ENCODE measurements at places on chromosomes 1 and 21.

- DNase-seq, result no peak
These were observed 5.3 kb upstream of the CCDC27 start for GRCh38 chr1:3746830-3747521.

- no peak for DNase-seq
These were observed 96.0 kb upstream of the TNFSF4 start for GRCh38 chr1:173302890-173303829.

GRCh38 chr1:53807916-53808315, 30.2 kb downstream of the NDC1 start:
- peak; percentile 45 for DNase-seq

- DNase-seq, result peak; percentile 3
These were observed 43.4 kb downstream of the ZZZ3 start for GRCh38 chr1:77639056-77639455.

DNA sequence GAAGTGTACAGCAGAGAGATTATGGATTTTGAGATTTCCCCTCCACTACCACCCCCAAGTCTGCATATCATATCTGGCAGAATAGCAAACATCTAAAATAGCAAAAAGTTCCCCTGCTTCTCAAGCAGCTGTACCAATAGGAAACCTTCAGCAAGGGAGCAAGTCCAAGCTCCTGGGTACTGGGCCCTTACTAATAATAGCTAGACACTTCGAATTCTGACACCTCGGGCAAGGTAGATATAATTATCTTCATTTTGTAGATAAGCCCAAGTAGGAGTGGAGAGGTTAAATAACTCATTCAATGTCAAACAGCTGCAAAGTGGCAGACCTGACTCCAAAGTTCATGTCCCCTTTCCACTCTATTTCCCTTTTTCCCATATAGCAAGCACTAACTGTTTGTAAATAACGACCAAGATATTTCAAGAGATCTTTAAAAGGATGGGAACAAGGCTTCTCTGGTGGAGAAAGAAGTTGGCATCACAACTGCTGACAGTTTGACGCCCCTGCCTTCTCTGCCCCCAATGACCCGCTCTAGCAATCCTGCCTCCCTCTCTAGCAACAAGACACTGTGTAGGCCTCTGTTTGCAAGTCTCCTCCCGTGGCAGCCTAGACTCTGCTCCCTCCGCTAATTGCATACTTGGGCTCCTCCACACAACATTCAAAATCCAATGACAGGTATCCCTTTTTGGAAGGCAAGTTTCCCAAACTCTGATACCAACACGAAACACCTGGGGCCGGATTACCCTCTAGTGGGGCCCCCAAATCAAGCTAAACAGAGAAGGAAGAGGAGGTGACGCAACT, 18.7 kb upstream of the ADAR start:
- DNase-seq, result no peak

- DNase-seq, result no peak
These were observed 1.4 kb downstream of the PRAMEF18 start for GRCh38 chr1:13224480-13225060.

DNA sequence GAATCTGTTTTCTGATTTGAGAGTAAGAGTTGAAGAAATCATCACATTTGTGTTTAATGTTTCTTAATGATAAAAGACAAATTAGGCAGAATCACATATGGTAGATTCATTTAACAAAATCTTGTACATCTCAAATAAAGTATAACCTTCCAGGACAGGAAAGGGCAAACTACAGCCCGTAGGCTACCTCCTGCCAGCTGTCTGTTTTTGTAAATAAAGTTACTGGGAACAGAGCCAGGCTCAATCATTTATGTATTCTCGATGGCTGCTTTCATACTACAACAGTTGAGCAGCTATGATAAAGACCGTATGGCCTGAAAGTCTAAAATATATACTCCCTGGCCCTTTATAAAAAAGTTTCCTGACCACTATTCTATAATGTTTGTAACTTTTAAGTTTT, 204.1 kb downstream of the COL24A1 start:
- DNase-seq, result no peak

- no peak for DNase-seq
These were observed 8.8 kb downstream of the HMGB4 start for GRCh38 chr1:33872683-33873082.

DNA sequence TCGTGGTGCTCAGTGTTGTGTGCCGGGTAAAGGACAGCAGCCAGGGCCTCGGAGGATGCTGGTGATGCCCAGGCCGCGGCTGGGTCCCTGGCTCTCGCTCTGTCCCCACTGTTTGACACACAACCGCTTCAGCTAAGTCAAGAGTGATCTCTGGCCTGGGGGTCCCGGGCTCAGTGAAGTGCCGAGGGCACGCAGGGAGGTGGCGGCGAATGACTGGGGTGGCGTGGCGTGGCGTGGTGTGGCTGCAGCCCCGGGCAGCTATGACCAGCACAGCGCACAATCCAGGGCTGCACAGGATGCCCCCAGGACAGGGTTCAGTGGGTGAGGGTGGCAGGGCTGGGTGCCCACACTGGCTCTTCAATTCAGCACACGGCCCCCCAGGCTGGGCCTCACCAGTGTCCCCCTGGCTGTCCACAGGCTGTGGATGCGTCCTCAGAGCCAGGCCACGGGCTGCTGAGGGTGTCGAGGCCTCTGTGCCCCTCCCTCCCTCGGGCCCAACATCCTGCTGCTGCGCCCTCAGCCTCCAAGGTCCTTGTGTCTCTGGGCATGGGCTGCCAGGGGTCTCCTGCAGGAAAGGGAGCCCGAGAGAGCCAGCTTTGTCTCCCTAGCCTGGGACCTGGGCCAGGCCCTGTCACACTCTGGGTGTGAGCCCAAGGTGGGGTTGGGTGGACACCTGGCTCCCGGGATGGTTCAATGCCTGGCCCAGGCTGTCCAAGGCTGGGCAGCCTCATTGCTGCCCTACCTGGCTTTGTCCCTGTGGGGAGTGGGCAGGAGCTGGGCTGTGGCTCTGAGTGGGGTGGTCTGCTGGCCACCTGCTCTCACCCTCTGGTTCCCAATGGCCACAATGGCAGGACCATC, 12.0 kb upstream of the SKI start:
- DNase-seq, result no peak

GRCh38 chr1:66317248-66317515, 216.8 kb upstream of the SGIP1 start:
- DNase-seq, result no peak

GRCh38 chr1:162756523-162756922, 34.0 kb upstream of the HSD17B7 start:
- no peak for DNase-seq

GRCh38 chr1:244854166-244854565, 10.2 kb downstream of the HNRNPU start:
- no peak for DNase-seq

Measured in AG04449 (cell line).